CD4-positive, alpha-beta T cell treated with Interleukin-15 for 4 hours (primary cell): ENCODE measurements at places on chromosomes 7 and 10.

DNA sequence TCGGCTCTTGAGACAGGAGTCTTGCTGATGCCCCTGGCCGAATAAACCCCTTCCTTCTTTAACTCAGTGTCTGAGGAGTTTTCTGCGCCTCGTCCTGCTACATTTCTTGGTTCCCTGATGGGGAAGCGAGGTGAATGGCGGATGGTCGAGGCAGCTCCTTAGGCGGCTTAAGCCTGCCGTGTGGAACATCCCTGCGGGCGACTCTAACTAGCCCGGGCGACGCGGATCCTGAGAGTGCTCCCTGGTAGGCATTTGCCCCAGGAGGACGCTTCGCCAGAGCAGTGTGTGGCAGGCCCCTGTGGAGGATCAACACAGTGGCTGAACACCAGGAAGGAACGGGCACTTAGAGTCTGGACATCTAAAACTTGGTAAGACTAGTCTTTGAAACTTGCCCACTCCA, 12.0 kb upstream of the EPHB4 start:
- DNase-seq = no peak

DNA sequence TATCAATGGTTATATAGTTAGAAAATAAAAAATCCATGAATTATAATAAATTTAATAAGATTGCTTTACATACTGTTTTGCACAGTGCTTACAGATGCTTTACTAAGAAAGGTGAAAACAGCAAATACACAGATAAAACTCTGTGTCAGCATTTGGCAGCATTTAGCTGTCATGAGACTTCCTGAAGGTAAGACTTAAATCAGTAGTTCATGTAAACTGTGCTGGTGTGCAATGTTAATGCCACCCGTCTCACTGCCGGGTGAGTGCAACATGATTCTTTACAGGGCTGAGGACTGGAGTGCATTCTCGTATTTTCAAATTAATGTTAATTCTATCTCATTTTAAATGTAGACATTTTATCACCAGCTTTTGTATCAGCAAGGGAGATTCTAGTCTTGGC, 326.2 kb upstream of the POT1 start:
- no peak for DNase-seq

DNA sequence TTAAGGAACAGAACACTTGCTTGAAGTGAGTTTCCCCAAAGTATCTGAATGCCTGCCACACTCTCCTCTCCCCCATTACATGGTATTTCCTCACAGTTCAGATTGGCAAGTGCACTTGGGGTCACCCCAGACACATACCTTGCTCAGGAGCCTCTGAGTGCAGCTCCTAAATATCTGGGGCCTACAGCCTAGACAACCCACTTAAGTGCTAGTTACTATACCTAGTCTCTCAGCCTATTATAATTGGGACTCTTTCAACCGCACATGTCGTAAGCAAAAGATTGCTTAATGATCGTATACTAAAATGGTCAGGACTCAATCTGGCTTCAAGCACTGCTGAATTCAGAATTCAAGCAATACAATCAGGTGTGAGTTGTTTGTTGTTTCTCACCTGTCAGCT, 19.9 kb downstream of the TMEM176B start:
- no peak for DNase-seq

DNA sequence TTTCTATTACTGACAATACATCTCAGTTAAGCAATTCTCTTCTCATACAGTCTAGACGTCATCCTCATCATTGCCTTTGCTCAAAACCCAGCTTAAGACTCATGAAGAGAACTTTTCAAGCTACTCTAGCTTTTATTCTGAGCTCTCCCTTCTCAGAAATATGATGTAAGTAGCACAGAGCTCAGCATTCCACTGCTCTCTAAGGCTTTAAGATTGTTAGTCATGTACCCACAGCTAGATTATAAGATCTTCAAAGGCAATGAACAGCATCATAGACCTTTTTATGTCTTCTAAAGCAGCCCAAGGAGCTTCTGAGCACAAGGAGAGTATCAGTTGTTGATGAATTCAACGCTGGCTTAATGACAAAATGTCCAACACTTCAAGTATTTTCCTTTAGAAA, 119.3 kb downstream of the NRP1 start:
- peak; percentile 3 for DNase-seq

DNA sequence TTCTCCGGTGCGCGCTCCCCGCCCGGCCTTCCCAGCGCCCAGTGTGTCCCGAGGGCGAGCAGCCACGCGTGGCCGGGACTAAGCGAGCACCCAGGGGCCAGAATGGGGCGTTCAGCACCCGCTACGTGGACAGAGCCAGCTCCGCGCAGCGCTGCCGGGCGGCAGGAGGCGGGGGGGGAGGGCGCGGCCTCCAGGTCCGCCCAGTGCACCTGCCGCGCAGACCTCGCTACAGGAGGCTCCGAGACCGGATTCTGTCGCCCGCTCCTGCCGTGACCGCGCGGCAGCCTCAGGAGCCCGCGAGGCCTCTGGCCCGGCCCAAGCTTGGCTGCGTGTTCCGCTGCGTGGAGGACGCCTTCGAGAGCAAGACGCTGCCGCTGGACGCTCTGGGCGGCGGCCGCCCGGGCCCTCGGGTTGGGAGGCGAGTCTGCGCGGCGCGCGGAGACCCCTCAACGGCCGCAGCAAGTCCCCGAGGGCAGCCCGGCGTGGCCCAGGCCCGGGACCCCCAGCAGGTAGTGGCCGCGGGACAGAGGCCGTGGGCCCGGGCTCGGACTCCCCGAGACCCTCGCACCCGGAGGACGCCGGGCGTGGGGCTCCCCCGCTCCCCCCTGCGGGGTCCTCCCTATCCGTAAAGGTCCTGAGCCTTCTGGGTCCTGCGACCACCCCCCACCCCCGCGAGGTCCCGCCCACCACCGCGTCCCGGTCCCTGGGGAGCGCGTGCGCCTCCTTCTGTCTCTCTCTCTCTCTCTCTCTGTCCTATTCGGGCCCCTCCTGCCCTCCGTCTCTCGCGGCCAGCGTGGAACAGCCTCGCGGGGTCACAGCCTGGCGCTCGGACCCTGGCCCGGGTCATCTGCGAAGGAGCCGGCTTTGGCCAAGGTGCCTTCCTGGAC, 904 bp upstream of the DPYSL4 start:
- DNase-seq = peak; percentile 28

DNA sequence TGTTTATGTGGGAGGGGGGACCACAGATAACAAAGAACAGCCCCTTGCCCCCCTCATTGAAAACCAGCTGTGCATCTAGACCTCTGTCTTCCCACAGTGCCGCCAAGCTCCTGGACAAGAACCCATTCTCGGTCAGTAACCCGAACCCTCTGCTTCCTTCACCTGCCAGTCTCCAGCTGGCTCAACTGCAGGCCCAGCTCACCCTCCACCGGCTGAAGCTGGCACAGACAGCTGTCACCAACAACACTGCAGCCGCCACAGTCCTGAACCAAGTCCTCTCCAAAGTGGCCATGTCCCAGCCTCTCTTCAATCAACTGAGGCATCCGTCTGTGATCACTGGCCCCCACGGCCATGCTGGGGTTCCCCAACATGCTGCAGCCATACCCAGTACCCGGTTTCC, 91.0 kb upstream of the PDCD4 start:
- no peak for DNase-seq

DNA sequence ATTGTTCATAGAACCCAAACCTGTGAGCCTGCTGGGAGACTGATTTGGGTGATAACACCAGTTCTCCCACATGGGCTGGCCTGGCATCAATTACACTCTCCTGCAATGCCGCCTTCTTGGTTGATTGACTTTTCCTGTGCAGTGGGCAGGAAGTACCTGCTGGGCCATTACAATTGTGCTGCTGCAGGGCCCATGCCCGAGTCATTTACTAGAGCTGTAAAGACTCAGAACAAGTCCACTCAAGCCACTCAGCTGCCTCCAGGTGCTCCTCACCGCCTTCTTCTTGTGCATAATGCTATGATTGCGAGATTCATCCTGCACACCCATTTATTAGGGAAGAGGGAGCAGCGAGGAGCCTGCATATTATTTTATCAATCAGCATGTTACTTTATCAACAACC, 264.0 kb downstream of the TCERG1L start:
- DNase-seq = no peak

GRCh38 chr7:568031-568951, 48.6 kb upstream of the PDGFA start:
- DNase-seq = no peak

DNA sequence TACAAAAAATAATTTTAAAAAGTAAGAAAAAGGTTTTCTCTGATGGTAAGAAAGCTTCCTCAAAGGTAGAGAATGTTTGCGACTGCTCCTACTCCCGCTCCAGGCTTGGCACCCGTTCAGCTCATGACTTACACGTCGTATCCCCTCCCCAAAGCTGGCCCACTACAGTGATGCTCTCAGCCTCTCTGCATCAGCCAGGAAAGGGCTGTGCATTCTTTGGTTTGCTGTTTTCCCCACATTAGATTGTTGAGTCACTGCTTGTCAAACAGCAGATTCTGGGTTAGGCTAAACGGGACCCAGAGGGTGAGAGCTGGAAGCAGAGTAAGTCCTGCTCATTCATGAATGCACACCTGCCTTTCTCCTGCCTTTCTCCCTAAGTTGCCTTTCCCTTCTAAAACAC, 54.7 kb upstream of the NMT2 start:
- no peak for DNase-seq

- DNase-seq = no peak
These were observed 78.1 kb upstream of the IMMP2L start for GRCh38 chr7:111640416-111640815.

DNA sequence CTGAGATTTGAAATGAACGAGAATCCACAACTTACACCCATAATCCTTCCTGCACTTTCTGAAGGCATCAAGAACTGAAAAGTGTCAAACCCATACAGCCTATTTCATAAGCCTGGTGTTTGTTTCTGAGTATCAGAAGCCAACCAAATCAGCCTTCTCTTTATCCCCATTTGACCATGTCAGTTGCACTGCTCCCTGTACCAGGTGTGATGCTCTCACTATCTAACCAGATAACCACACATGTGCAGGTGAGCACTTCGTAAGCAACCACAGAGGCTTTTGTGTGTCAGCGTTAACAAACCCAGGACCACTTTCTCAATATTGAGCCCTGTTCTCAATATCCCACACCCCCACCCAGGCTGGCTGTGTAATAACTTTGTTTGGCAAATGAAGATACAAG, 114.4 kb downstream of the DOCK4 start:
- DNase-seq = no peak

GRCh38 chr7:154591544-154591943, 411.4 kb downstream of the PAXIP1 start:
- no peak for DNase-seq

- DNase-seq = no peak
These were observed 838 bp upstream of the DLX6 start for GRCh38 chr7:97004247-97005182.

GRCh38 chr10:1488970-1489548, 248.3 kb downstream of the ADARB2 start:
- DNase-seq = no peak

DNA sequence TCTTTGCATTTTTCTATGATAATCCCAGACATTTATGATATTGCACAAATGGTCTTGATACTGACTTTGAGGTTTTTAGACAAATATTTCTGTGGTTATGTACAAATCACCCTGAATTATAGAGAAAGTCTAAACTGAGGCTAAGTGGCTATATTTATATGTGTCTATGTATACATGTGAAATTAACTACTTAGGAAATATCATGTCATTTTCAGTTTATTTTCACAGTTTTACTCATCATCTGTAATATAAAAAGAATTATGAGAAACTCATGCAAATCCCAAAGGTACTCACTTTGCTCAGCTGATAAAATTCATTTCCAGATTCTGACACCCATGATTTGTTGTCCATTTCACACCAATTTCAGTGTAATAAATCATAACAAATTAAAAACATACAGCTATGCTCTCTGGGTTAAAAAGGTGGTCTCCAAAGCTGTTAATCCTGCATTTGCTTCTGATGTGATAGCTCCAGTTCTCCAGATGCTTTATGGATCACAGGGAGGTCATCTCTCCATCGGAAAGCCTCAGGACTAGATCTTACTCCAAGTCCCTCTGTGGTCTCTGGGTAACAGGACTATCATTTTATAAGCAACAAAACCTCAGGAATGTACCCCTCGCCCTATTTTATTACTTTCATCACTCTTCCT, 673.9 kb downstream of the PARD3 start:
- DNase-seq = no peak

DNA sequence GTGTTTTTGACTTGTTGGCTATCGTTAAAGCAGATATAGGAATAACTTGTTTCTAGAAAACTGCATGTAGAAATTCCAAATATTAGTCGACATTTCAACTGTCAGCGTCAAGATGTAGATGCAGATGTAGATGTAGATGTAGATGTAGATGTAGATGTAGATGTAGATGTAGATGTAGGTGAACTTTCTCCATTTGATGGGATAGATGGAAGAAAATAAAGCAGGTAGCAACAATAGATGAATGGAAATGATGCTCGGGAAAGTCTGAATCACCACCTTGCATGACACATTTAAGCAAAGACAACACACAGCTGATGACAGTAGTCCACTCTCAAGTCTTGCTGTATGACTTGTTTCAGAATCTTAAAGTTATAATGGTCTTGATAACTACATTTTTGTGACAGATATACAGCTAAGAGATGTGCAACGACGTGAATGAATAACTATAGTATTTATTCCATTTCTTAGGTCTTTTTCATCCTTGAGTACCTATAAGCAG, 53.5 kb downstream of the SND1 start:
- DNase-seq = no peak

- DNase-seq = no peak
These were observed 94.8 kb upstream of the SORCS3 start for GRCh38 chr10:104546336-104546735.

DNA sequence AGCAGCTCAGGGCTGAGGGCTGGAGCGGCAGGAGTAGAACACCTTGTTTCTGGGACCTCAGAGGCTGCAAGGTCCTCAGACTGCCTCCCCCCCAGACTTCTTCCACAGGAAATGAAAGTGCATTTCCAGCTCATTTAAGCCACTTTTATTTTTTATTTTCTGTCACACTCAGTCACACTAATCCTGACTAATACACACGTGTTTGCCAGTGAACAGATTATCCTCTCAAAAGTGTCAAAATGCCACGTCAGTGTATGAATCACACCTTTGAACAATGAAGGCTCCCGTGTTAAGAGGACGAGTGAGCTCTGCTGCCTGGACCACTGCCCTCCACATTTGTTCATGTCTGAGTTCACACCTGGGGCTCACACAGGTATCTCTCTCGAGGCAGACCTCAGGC, 488.5 kb downstream of the DNAJB6 start:
- no peak for DNase-seq

- DNase-seq = no peak
These were observed 124.3 kb upstream of the WNT16 start for GRCh38 chr7:121204537-121204936.

DNA sequence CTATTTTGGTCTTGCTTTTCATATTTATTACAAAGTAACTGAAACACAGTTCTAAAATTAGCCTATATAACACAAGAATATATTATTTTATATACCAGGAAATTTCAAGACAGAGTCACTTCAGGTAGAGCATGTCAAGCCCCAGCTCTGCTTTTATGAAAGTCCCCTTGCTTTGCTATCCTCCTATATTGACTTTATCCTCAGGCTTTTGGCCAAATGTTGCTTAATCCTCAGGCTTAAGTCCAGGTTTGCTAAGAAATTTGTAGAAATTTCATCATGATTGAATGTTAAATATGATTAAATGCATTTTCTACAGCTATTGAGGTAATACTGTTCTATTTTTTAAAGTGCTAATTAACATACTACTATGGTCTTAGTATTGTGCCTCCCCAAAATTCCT, 227.6 kb downstream of the FZD1 start:
- DNase-seq = no peak
